ENCODE measurements at places on chromosomes 1 and 21.

GRCh38 chr1:13617773-13618172, 34.1 kb downstream of the PDPN start:
- no peak for DNase-seq

DNA sequence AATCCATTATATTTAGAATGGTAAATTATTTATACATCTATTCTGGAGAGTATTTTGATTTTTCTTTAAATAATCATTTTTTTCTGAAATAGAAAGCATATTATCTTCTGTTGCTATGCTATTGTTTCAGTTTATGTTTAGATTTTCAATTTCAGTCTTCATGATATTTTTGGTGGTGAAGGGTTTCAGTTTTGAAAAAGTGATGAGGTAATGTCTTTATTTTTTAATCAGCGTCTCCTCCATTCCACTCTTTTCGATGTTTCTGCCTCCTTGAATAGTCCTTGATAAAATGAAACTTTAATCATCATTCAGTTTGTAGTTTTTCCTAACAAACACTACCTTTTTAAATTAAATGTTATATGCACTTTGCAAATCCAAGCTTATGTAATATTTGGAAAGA, 428.6 kb downstream of the PTPRC start:
- no peak for DNase-seq

GRCh38 chr1:214416417-214416816, 135.0 kb downstream of the PTPN14 start:
- no peak for DNase-seq

DNA sequence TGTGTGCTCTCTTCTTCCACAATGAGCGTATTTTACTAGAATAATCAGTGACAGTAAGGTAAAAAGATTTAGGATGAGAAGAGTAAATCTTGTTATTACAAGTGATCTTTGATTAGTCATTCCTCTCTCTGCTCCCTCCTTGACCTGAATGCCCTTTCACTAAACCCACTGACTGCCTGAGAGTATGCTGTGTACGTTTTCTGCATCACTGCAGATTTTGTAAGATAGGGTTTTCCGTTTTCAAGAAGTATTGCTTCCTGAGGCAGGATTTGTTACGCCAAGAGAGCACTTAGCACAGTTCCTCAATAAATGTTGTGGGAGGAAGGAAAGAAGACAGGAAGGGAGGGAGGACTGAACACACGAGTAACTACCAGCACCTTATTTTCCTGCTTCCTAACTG, 7.7 kb upstream of the LAMB3 start:
- DNase-seq = no peak

- no peak for DNase-seq
These were observed 26.9 kb downstream of the RIPK4 start for GRCh38 chr21:41739936-41740335.

- DNase-seq = no peak
These were observed 555.9 kb downstream of the USP25 start for GRCh38 chr21:16285605-16286126.
